ENCODE measurements at places on chromosomes 16 and 17. TPM values are rescaled to one million over a fixed set of nuclear protein-coding genes. Genes with fewer than 3 reads are reported as not detected.

Gene PITPNC1
- 7.1 TPM for total RNA-seq

GRCh38 chr17:43830510-43831140 is 2.3 kb downstream of the MPP3 start:
- DNase-seq = no peak
- peaks cover 32% of the 10 kb centered on the region for H3K4me1 ChIP-seq
- H3K27me3 ChIP-seq = peaks cover 5% of the 10 kb centered on the region
- H3K36me3 ChIP-seq = peaks cover 12% of the 10 kb centered on the region
- H3K27ac ChIP-seq = no peak overlapping the region
- H3K4me3 ChIP-seq = no peak overlapping the region

- H3K36me3 ChIP-seq = peaks cover 5% of the 10 kb centered on the region
- H3K4me3 ChIP-seq = no peak overlapping the region
- DNase-seq = no peak
- H3K4me1 ChIP-seq = peaks cover 46% of the 10 kb centered on the region
Measured at GRCh38 chr16:69405757-69406156, 18.7 kb upstream of the CYB5B start.

Gene C17orf78
- total RNA-seq = not detected

- H3K27me3 ChIP-seq = peaks cover 50% of the 10 kb centered on the region
- no peaks in the 10 kb centered on the region for H3K4me1 ChIP-seq
Measured at GRCh38 chr16:85917959-85918358, 19.0 kb downstream of the IRF8 start.

- no peak for DNase-seq
- no peaks in the 10 kb centered on the region for H3K4me1 ChIP-seq
- H3K36me3 ChIP-seq = peaks cover 5% of the 10 kb centered on the region
Measured at GRCh38 chr16:78942625-78943245, 657.8 kb downstream of the MAF start.

DNA sequence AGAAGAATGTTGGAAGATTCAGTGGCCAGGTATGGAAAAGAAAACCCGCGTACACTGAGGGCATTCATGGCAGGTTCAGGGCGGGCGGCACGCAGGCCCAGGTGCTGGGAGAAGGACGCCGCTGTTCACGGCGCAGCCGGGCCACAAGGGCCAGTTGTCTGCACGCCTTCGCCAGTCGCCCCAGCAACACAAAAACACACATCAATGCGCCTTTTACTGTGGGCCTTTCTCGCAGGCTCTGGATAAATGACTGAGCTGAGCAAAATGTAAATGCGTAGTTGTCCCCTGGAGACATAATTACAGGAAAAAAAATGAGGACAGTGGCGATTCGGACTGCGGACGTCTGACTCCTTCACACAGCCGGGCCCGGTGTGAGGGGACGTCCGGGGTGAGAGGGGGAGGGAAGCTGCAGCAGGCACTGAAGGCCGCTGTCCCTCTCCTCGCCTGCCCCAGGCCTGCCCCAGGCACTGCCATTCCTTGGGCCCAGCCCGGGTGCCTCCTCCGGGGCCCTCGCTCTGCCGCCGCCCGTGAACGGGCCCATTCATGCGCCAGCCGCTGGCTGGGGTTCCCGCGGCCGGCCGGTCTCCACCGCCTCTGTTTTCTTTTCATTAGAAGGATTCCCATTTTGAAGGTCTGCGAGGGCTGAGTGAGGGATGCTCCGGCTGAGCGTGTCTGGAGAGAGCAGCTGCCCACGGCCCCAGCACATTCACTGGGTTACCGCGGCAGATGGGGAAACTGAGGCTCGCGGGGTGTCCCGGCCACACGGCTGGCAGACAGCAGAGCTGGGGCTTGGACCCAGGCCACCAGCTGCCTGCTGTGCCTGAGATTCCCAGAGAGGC is 6.5 kb upstream of the ZNF469 start:
- no peak overlapping the region for H3K4me3 ChIP-seq
- peaks cover 7% of the 10 kb centered on the region for H3K4me1 ChIP-seq
- H3K36me3 ChIP-seq = no peaks in the 10 kb centered on the region
- DNase-seq = no peak
- H3K27me3 ChIP-seq = no peaks in the 10 kb centered on the region
- no peak overlapping the region for H3K27ac ChIP-seq

DNA sequence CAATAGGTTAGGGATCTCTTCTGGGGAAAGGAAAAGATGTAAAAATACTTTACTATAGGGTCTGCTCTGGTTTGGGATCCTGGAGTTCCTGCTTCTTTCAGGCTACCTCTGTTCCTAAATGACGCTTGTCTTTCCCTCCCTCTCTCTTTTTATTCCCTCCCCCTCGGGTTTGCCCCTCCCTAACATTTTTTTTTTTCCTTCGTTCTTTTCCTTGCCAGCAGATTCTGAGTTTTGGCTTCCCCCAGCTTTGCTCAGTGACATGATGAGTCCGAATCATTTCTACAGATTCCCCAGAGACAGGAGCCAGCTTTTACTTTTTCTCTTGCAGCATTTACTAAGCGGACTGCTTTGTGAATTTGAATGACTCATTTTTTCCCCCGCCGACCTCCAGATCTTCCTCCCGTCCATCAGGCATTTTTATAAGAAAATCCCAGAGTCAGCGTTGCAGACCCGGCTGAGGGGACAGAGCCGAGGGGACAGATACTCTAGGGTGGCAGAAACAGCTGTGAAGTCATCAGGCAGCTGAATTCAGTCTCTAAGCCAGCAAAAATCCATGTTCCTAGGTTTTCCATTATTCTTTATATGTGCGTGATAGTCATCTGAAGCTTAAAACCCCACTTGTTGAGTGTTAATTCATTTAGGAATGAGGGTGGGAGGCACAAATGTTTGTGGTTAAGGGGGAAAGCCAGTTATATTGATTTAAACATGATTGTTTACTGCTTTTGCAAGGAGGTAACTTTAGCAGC is at the start of gene TMEM100:
TSS of gene TMEM100 (minus strand) at position 123 of the 746 bp plus-strand sequence. CDS start 1,794 bp downstream, outside the sequence.
- peaks cover 47% of the 10 kb centered on the region for H3K4me1 ChIP-seq
- H3K36me3 ChIP-seq = no peaks in the 10 kb centered on the region
- peak within 1 kb of the TSS; percentile 88 for H3K4me3 ChIP-seq
- peaks cover 13% of the 10 kb centered on the region for H3K27me3 ChIP-seq
- peak within 1 kb of the TSS; percentile 49 for H3K27ac ChIP-seq

Gene EZH1
- total RNA-seq = 19.3 TPM

Gene EVPL
- total RNA-seq = not detected

- H3K27ac ChIP-seq = no peak overlapping the region
- no peak overlapping the region for H3K4me3 ChIP-seq
- H3K4me1 ChIP-seq = peaks cover 15% of the 10 kb centered on the region
- no peaks in the 10 kb centered on the region for H3K27me3 ChIP-seq
Measured at GRCh38 chr16:47132308-47132707, 11.4 kb downstream of the NETO2 start.

- no peak overlapping the region for H3K4me3 ChIP-seq
- peaks cover 5% of the 10 kb centered on the region for H3K27me3 ChIP-seq
- H3K27ac ChIP-seq = no peak overlapping the region
- no peak for DNase-seq
Measured at GRCh38 chr17:4900231-4901107, 1.1 kb downstream of the C17orf107 start.

Data from HFFc6 (cell line).